Tongue (tissue), 3 donors: ENCODE measurements at places on chromosomes 11 and 22.

DNA sequence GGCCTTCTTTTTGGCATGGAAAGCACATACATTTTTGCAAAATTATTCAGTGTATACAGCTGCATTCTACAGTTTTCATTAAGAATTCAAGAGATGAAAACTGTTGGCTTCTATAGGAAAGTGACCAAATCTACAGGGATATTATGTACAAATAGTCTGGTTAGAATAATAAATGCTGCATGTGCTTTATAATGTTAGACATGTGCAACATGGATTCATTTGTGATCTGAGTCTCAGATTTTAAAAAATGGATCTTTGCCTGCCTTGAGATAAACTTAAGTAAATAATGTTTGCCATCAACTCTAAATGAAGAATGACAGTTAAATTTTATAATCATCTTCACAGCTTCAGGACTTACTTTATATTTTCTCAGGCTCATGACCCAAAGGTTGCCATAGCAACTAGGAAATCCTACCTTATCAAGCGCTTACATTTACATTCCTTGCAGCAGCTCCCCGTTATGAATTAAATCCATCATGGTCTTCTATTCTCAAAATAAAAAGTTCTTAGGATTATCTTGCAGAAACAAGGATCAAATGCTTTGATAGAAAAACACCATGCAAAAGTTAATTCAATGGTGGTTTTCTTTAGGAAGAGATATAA is 200.2 kb downstream of the CADM1 start:
- DNase-seq: no peak

DNA sequence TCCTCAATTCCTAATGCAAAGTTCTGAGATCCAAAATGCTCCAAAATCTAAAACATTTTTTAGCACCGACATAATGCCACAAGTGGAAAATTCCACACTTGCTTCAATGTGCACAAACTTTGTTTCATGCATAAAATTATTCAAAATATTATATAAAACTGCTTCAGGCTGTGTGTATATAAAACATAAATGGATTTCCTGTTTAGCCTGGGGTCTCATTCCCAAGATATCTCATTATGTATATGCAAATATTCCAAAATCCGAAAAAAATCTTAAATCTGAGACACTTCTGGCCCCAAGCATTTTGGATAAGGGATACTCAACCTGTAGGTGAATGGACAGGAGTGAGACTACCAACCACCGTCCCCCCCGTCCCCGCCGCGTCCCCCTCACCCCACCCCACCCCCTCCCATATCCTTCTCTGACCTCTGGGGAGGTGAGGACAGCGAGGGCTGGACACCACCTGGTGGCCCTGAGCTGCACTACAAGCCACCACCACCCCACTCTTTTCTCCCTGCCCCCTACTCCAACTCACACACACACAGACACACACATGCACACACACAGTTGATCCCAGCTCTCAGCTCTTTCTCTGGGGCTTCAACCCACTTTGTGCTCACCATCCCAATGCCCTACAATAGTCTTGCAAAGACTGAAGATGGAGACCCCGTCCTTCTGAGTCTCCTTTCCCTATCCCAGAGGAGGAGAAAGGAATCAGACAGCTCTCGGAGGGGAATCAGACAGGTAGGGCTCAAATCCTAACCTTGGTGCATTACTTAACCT is 101.0 kb downstream of the PDE2A start:
- peak; percentile 28 for DNase-seq

GRCh38 chr11:93034031-93034722 is 64.7 kb downstream of the MTNR1B start:
- DNase-seq: no peak

DNA sequence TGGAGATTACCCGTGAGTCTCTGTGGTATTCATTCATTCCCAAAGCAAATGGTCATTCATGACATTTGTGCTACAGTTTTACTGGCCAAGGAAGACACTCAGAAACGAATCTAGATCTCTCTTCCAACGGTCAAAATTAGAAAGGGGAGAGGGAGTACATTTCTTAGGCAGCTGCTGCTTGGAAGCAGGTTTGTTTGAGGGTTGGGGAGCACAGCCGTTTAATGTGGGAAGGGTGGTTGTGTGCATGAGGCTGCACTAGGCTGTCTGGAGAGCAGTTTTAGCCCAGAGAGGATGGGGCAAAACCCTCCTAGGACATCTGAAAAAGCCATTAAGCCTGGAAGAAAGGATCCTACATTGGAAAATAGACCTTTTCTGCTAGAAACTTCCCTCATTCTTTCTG is 29.7 kb upstream of the TIMP3 start:
- DNase-seq: no peak

DNA sequence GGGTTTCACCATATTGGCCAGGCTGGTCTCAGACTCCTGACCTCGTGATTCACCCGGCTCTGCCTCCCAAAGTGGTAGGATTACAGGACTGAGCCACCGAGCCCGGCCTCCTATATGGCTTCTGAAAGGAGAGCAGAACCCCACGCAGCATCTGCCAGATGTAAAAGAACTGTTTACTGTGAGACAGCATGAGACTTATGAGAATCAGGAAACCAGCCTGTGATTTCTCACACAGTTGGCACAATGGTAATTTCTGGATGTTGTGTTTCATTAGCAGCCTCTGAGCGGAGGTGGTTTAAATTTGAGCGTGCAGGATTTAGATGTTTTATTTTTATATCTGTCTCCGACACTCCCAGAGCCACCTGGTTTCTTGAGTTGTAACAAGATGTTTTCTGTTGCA is 33.8 kb downstream of the CEP164 start:
- DNase-seq: no peak

- DNase-seq: no peak
Observed at GRCh38 chr22:43479962-43480361, 68.1 kb downstream of the MPPED1 start.

DNA sequence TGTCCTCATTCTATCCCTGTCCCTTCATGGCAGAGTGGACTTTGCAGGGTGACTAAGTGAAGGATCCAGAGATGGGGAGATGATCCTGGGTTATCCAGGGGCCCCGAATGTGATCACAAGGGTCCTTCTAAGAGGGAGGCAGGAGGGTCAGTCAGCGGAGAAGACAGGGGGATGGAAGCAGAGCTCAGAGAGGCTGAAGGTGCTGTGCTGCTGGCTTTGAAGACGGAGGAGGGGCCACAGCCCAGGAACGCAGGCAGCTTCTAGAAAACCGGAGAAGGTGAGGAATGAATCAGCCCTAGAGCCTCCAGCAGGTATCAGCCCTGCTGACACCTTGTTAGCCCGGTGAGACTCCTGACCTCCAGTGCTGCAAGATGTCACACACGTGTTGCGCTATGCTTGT is 63.7 kb downstream of the CDKN1C start:
- DNase-seq: no peak

- no peak for DNase-seq
Observed at GRCh38 chr11:120031612-120032600, 106.0 kb downstream of the TRIM29 start.

DNA sequence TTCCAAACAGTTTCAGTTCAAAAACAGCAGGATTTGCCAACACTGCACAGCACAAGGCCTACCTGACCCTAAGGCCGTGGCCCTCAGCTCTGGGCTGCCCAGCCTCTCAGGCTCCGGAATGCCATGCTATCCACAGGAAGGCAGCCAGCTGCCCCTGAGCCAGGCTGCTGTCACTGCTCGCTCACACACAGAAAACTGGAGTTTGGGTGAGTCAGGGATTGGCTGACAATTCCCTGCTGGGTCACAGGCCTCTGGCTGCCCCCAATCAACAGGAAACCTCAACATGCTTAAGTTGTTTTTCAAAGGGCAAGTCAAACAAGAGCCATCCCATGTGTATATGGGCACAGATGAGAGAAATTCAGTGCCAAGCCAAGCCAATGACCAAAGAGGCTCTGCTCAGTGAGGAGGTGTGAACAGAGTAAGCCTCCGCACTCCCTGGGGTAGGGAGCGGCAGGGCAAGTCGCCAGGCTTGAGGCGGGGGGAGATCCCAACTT is 50.2 kb downstream of the RPL27A start:
- DNase-seq: no peak

- DNase-seq: no peak
Observed at GRCh38 chr11:69983571-69983877, 94.6 kb upstream of the ANO1 start.

- no peak for DNase-seq
Observed at GRCh38 chr22:39294571-39295468, 24.6 kb downstream of the RPL3 start.

DNA sequence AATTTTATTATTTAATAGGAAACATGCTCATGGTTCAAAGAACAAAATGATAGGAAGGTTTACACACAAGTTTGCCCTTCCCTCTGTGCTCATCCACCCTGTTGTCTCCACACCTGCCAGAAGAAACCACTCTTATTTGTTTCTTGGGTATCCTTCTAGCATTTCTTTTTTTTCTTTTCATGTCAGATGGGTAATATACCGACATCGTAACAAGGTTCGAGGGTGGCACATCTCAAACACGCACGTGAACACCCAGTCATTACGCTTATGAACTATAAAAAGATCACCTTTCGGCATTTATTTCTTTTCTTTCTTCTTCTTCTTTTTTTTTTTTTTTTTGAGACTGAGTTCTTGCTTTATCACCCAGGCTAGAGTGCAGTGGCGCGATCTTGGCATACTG is 70.5 kb downstream of the UBASH3B start:
- DNase-seq: no peak

GRCh38 chr11:133337951-133338418 is 194.3 kb downstream of the OPCML start:
- no peak for DNase-seq

GRCh38 chr11:120034176-120034875 is 103.6 kb downstream of the TRIM29 start:
- DNase-seq: no peak

- peak; percentile 19 for DNase-seq
Observed at GRCh38 chr22:18113680-18114394, 3.2 kb downstream of the TUBA8 start.

DNA sequence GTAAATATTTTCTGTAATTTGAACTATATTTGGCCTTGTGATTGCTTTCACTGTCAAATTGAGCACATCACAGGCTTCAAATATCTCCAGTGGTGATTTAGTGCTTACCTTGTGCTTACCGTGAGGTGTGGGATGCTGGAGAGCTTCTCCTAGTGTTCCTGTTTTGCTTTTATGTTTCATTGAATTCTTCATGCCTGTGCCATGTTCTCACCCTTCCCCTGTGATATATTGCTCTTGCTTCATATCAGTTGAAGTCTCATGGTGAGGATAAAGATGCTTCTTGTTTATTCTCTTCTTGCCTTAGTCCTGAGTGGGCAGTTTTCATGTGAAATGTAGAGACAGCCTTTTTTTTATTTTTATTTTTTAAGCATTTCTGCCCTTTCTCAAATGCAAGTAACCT is 198.0 kb upstream of the PDGFD start:
- no peak for DNase-seq

GRCh38 chr11:14022251-14022650 is 59.7 kb downstream of the SPON1 start:
- no peak for DNase-seq

DNA sequence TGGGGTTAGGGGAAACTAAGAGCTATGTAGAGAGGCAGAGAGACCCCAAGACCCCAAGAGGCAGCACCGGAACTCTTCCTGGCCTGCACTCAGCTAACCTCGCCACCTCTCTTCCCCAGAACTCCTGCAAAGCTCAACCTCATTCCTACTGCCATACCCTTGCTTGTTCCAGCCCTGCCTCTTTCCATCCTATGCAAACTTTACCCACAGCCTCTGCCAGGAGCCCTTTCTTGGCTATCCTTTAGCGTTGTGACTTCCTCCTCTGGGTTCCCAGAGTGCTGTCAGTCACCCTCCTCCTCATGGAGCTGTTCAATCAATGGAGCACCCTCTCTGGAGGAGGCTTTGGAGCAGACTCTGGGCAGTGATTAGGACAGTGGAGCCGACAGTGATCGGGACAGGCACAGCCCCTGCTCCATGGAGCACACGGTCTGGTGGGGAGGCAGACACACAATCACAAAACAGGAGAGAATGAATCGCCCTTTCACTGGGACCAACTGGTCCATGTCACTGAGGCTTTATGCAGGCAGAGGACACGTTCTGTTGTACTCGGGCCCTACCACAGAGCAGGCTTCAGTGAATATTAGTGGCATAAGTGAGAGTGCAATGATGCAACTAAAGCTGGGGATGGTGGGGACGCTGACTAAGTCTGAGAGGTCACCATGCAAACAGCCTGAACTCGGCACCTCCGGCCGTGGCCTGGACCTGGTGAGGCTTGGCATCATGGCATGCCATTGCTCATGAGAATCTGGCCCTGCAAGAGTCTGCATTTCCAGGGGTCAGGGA is 24.6 kb upstream of the P2RY2 start:
- DNase-seq: no peak

DNA sequence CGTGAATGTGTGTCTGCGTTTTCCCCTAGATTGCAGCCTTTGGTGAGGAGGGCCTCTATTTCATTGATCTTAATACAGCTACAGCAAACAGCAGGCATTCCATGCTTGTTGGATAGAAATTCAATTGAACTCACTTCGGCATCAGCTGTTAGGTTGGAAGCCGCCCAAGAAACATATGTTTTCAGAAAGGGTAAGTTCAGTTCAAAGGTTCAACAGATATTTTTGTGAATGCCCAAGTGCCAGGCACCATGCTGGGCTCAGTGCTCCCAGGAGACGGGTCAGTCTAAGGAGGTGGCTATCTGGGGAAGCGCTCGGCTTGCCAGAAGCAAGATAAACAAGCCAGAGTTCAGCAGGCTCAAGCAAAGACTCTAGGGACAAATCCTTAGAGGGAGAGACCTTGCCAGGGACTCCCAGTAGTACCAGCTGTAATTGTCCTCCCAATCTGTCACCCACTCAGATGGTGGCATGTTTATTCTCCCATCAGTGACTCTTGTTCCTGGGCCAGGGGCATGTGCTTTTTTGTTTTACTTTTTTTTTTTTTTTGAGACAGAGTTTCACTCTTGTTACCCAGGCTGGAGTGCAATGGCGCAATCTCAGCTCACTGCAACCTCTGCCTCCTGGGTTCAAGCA is 64.5 kb upstream of the LARGE1 start:
- DNase-seq: peak; percentile 61

DNA sequence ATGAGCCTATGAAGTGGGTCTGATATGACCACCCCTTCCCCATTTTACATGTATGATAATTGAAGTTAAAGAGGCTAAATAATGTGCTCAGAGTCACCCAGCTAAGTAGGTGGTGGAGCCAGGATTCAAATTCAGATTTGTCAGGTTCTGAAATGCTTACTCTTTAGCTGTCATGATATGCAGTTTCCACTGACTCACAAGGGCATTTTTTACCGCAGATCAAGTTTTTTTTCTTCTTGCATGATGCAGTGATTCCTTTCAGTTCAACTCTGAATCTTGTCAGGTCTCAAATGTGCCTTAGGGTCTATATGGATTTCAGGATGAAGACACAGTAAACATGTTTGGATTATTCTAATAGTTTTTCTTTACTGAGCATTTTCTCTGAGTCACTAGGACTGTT is 12.6 kb upstream of the TRIM44 start:
- DNase-seq: no peak

- no peak for DNase-seq
Observed at GRCh38 chr11:65958774-65959420, 2.6 kb upstream of the SART1 start.

DNA sequence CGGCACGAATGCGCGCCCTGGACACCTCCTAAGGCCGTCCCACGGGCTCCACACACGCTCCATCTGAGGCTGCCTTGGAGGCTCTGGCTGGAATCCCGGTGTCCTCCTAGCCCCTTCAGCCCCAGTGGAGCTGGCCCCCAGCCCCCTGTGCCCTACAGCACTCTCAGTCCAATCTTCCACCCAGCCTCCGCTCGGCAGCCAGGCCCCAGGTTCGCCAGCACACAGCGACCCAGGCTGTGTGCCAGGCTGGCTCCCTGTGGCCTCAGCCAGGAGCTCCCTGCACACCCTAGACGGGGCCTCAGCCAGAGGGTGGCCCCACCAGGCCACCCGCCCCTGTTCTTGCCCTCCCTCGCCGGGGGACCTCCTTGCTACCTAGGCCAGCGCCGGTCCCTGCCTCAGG is 18.6 kb downstream of the MOB2 start:
- no peak for DNase-seq

- no peak for DNase-seq
Observed at GRCh38 chr11:119538753-119539152, 115.8 kb upstream of the THY1 start.
